ENCODE measurements at places on chromosomes 7 and 10.

DNA sequence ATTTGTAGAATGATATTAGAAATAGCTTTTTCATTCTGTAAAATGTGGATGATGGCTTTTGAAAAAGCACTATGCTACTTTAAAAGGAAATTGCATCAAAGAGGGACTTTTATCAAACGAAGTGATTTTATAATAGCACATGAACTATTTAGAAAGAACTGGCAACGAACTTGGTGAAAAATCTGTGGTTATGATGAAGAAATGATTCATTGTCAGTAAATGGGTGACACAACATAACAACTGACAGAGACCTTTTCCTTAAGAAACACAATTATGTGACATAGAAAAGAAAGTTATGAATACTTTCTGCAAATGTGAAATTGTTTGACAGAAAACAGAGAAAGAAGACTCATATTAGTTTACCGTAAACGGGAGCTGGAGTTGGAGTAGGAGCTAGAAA lies 60.7 kb upstream of the LAMB4 start:
- no peak for DNase-seq

GRCh38 chr7:106987777-106988176 lies 56.7 kb upstream of the PRKAR2B start:
- DNase-seq: no peak

GRCh38 chr7:43439631-43440401 lies 143.1 kb upstream of the STK17A start:
- peak; percentile 37 for DNase-seq

GRCh38 chr10:49187950-49188761 lies at the start of gene TMEM273:
TMEM273 (minus strand) TSS chr10:49188391; CDS start chr10:49188336, 55 bp downstream.
- DNase-seq: no peak

GRCh38 chr10:34575882-34576281 lies 239.2 kb downstream of the PARD3 start:
- no peak for DNase-seq

DNA sequence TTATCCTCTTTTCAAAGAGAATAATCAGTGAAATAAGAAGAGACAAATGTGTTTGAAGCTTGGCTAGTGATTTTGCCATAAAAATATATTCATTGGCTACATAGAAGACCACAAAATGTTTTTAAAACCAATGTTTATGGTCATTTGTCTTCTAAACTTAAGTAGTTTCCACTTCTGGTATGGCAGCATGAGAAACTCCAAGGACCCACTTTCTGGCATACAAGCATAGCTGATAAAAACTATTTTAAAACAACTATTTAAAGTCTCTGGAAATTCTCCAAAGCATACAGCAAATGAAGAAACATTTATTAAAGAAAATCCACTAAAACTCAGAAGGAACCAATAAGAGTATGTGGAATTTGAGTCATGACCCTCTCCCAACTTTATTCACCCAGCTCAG lies 89.2 kb upstream of the TOMM7 start:
- no peak for DNase-seq

DNA sequence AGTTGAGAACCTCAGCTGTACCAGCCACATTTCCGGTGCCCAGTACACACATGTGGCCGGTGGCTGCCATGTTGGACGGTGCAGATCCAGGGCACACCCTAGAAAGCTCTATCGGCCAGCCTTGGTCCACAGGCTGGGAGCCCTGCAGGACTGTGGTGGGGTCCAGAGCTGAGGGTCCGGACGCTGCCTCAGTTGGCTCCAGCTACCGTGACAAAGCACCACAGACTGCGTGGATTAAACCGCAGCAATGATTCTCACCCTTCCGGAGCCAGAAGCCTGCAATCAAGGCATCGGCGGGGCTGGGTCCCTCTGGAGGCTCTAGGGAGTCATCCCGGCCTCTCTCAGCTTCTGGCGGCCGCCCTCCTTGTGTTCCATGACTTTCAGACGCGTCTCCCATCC lies 50.1 kb downstream of the PDGFA start:
- no peak for DNase-seq

GRCh38 chr7:93150200-93150835 lies 2.1 kb upstream of the SAMD9L start:
- DNase-seq: no peak

GRCh38 chr7:134886353-134887057 lies 99.8 kb upstream of the AGBL3 start:
- no peak for DNase-seq

GRCh38 chr7:155764438-155764793 lies 47.8 kb downstream of the SHH start:
- no peak for DNase-seq

- DNase-seq: no peak
Observed at GRCh38 chr7:108132551-108133265, 2.5 kb upstream of the LAMB4 start.

DNA sequence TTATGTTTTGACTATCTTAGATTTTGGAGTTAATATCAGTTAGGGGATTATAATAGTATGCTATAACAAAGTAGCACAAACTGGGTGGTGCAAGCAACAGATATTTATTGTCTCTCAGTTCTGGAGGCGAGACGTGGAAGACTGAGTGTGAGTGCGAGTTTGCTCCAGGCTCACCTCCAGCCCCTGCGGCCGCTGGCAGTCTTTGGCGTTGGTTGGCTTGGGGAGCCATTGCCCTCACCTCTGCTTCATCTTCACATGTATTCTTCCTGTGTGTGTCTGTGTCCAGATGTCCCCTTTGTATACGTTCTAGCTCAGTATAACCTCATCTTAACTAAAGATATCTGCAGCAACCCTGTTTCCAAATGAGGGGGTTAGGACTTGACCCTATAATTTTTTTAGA lies 343.9 kb upstream of the COBL start:
- DNase-seq: no peak

DNA sequence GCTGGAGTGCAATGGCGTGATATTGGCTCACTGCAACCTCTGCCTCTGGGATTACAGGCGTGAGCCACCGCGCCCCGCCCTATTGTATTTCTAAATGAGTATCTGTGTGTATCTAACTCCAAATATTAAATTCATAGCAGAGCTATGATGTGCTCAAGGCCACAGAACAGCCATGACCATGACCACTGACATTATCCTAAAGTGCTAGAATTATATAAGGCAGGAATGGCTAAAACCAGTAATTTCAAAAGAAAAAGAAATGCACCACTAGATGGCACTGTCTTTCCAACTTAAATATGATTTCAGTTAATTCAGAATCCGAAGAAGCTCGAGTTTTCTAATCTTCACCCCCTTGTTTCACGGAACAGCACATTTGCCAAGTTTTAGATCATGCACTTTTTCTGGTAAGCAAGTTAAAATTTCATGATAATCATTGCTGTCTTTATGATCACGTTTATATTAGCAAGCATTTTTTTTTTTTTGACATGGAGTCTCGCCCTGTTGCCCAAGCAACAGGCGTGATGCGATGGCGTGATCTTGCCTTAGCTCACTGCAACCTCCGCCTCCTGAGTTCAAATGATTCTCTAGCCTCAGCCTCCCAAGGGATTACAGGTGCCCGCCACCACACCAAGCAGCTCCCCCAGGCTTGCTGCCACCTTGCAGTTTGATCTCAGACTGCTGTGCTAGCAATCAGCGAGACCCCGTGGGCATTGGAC lies 65.3 kb downstream of the OR13A1 start:
- DNase-seq: no peak

DNA sequence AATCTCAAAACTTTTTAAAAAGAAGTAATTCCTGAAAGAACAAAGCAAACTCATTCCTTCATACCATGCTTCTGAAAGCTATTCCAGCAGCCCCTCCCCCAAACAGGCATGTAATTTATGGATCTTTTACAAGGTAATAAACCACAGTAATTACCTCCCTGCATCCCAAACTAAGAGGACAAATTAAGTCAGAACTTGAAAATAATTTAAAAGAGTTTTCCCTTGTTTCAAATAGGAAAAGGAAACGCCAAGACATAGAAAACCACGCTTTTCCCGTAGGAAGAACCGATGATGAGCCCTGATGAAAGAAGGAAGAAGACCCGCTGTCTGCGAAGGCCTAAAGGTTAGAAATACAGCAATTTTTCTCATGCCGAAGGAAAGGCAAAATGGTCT lies 8.9 kb downstream of the HOXA4 start:
- peak; percentile 1 for DNase-seq

DNA sequence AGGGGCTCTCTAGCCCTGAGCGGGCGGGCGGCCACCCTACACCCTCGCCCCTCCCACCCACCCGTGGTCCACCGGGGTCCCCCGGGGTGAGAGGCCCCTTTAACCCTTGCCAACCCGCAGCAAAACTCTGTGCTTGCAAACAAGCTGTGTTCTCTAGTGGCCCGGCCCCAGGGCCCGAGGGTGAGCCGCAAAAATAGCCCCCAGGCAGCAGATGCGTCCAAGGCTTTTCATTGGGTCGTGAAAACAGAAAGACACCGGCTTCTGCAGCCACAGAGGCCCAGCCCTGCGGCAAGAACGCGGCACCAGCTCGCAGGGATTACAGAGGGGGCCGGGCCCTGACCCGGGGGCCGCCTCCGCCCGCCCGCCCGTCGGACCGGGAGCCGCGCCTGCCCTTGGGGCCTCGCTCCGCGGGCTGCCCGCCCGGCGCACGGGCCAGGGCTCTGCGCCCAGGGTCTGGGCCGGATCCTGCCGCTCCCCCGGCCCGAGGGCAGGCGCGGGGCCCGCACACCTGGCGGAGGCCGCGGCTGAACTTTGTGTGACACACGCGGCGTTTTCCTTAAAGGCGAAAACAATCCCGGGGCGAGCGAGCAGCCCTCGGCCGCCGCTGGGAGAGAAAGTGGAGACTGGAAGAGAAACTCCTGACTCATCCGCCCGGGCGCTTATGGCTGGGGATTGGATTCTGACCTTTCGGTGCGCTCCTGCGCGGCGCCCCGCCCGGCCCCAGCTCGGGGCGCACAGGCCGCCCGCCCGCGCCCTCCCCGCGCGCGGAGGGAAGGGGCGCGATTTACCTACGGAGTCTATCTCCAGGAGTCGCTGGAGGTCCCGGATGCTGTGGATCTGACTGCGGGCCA lies 2.8 kb downstream of the PDGFA start:
- DNase-seq: no peak

DNA sequence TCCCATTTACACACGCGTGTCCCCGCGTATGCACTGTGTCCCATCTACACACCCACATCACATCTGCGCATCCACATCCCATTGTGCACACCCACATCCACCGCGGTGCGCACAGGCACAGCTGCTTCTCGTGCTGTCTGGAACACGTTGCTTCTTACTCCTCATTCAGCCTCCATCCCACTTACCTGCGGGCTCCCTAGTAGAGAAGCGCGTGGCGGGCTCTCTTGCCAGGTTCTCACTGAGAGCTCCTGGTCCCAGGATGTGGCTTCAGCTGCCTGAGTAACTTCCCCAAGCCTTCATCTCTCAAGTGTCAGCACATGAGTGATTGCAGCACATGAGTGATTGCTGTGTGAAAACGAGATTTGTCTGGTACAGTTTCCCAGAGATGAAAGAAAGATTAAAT lies 117.8 kb downstream of the TRRAP start:
- no peak for DNase-seq

DNA sequence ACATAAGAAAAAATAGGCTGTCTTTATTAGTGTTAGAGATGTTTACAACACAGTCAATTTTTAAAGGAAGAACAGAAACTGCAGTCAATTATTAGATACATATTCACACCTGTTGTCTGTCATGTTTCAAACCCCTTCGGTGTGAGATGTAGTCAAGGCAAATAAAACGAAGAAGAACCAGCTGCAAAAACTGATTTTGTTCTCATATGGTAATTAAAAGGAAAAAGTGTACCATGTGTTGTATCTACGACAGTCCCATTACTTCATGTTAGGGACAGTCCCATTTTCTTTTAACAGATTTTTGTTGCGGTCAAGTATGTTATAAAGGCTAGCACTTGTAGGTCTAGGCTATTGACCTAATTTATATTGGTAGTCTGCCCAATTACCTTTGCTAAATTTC lies 149.4 kb downstream of the LRRN3 start:
- DNase-seq: no peak

DNA sequence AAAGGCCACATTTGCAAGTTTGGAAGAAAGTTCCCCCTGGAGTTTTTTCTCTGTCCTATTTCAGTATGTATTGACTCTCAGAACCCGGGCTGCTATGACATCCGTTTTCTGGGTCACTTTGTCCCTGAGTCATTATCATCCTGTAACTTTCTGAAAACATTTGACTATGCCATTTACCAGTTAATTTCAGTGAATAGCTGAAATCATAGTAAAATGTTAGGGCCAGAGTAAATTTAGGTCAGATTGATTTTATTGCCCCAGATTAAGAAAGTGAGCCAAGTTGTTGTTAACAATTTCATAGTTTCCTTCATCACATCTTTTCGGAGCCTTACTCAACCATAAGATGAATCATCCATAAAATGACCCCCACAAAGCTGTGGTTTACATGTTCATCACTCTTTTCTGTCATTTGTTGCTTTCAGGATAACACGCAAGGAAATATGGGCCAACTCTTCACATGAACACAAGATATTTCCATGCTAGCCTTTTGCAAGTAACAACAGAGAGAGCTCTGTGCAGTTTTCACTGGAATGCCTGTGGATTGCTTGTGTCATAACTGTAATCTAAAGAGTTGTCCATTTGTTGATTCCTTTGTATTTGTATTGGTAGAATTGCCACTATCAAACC lies 3.9 kb upstream of the MACC1 start:
- DNase-seq: no peak

- DNase-seq: no peak
Observed at GRCh38 chr7:99120501-99120900, 23.4 kb downstream of the SMURF1 start.

GRCh38 chr10:98555021-98555619 lies 108.4 kb upstream of the HPS1 start:
- DNase-seq: no peak

DNA sequence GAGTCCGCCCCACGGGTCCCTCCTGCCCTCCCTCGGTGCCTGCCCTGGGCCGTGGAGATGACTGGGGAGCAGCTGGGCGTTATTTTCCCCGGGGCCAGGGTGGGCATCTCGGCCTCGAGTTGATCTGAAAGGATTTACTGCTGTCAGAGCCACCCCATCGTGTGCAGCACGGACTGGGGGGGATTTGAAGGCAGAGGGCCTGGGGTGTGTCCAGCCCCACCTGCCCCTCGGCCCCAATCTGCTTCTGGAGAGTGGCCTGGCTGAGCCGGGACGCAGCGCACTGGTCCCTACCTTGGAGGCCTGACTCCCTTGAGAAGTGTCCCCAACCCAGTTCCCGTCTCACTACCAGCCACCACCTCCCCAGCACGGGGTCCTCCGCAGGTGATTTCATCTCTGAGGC lies 24.2 kb upstream of the PFKFB3 start:
- no peak for DNase-seq

GRCh38 chr10:3757638-3758490 lies 27.1 kb downstream of the KLF6 start:
- peak; percentile 81 for DNase-seq

Data from CD8-positive, alpha-beta T cell (primary cell).